ENCODE measurements at places on chromosomes 16 and 17.

GRCh38 chr16:46954562-46954961 lies 18.9 kb downstream of the DNAJA2 start:
- H3K27me3 ChIP-seq = no peaks in the 10 kb centered on the region
- peaks cover 8% of the 10 kb centered on the region for H3K4me1 ChIP-seq
- H3K4me3 ChIP-seq = no peak overlapping the region
- peaks cover 55% of the 10 kb centered on the region for H3K36me3 ChIP-seq
- no peak for DNase-seq
- no peak overlapping the region for H3K27ac ChIP-seq

- no peak overlapping the region for H3K4me3 ChIP-seq
- H3K4me1 ChIP-seq = peaks cover 40% of the 10 kb centered on the region
- no peak for DNase-seq
- peak overlapping the region; percentile 59 for H3K27ac ChIP-seq
- no peaks in the 10 kb centered on the region for H3K36me3 ChIP-seq
Measured at GRCh38 chr17:61136296-61136695, 263.3 kb upstream of the TBX2 start.

GRCh38 chr17:50731575-50732460 lies 12.4 kb downstream of the LUC7L3 start:
- peaks cover 70% of the 10 kb centered on the region for H3K4me1 ChIP-seq
- no peaks in the 10 kb centered on the region for H3K36me3 ChIP-seq
- no peak for DNase-seq
- peak overlapping the region; percentile 2 for H3K4me3 ChIP-seq

DNA sequence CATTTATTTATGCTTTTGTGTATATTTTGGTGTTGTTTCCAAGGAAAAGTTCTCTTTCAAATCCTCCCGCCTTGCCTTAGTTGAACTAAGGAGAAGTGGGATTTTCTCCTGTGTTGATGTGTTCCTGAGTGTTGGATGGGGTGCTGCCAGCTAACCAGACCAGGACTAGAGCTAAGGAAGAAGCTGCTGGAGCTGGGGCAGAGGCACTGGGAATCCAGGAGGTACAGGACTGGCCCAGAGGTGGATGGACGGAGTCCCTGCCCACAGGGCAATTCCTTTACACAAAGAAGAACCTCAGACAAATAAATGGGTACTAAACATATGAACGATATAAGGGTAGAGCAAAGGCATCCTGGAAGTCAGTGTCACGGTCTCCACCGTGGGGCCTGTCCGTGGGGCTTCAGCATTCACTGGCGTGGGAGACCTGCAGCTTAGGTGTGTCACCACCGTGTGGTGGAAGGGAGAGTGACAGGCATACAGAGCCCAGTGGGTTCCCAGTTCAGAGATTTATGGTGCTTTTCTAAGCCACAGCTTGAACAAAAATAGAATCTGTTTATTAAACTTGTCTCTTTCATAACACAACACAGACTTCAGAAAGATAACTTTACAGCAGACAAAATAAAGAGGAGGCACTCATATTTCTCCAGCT lies 270.7 kb downstream of the NTN1 start:
- no peaks in the 10 kb centered on the region for H3K27me3 ChIP-seq
- peaks cover 37% of the 10 kb centered on the region for H3K4me1 ChIP-seq
- DNase-seq = no peak
- no peak overlapping the region for H3K4me3 ChIP-seq
- no peak overlapping the region for H3K27ac ChIP-seq
- H3K36me3 ChIP-seq = no peaks in the 10 kb centered on the region

DNA sequence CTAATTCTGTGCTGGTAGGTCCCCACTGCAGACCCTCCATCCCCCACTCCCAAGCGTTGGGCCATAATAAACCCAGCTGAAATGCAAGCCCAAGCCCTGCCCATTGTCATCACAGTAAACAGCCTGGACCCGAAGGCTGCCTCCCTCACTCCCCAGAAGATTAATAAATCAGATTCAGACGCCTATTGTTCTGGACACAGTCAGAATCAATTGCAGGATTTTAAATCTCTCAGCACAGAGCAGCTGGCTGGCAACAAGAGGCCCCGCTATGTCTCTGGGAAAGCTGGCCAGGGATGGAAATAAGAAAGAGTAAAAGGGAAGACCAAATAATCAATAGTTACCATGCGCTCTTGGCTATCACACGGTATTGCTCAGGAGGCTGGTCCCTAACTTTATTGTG lies 93.9 kb downstream of the C17orf67 start:
- no peak overlapping the region for H3K4me3 ChIP-seq
- no peaks in the 10 kb centered on the region for H3K36me3 ChIP-seq
- no peaks in the 10 kb centered on the region for H3K4me1 ChIP-seq
- no peaks in the 10 kb centered on the region for H3K27me3 ChIP-seq
- no peak for DNase-seq

GRCh38 chr16:85308611-85309540 lies 196.6 kb upstream of the CIBAR2 start:
- no peaks in the 10 kb centered on the region for H3K36me3 ChIP-seq
- peaks cover 77% of the 10 kb centered on the region for H3K4me1 ChIP-seq
- H3K27ac ChIP-seq = peak overlapping the region; percentile 90
- H3K4me3 ChIP-seq = peak overlapping the region; percentile 75
- H3K27me3 ChIP-seq = no peaks in the 10 kb centered on the region

- H3K4me1 ChIP-seq = peaks cover 26% of the 10 kb centered on the region
- no peaks in the 10 kb centered on the region for H3K27me3 ChIP-seq
Measured at GRCh38 chr17:59846394-59847165, 46.2 kb downstream of the TUBD1 start.

GRCh38 chr17:65966072-65966695 lies 225.7 kb downstream of the CEP112 start:
- peaks cover 3% of the 10 kb centered on the region for H3K36me3 ChIP-seq
- H3K27me3 ChIP-seq = peaks cover 3% of the 10 kb centered on the region
- H3K4me1 ChIP-seq = no peaks in the 10 kb centered on the region
- no peak for DNase-seq
- H3K4me3 ChIP-seq = no peak overlapping the region
- H3K27ac ChIP-seq = no peak overlapping the region

GRCh38 chr17:1985686-1986085 lies 39.4 kb downstream of the RTN4RL1 start:
- no peak for DNase-seq
- no peaks in the 10 kb centered on the region for H3K4me1 ChIP-seq
- no peaks in the 10 kb centered on the region for H3K27me3 ChIP-seq
- H3K36me3 ChIP-seq = no peaks in the 10 kb centered on the region
- H3K27ac ChIP-seq = no peak overlapping the region

GRCh38 chr16:89383095-89384003 lies 107.0 kb downstream of the ANKRD11 start:
- no peaks in the 10 kb centered on the region for H3K36me3 ChIP-seq
- H3K4me1 ChIP-seq = peaks cover 92% of the 10 kb centered on the region
- peak overlapping the region; percentile 87 for H3K27ac ChIP-seq
- H3K4me3 ChIP-seq = peak overlapping the region; percentile 71
- no peaks in the 10 kb centered on the region for H3K27me3 ChIP-seq

GRCh38 chr17:44878627-44879221 lies 20.5 kb downstream of the EFTUD2 start:
- H3K4me3 ChIP-seq = no peak overlapping the region
- peak overlapping the region; percentile 11 for H3K27ac ChIP-seq
- H3K36me3 ChIP-seq = peaks cover 89% of the 10 kb centered on the region
- H3K4me1 ChIP-seq = peaks cover 8% of the 10 kb centered on the region
- no peak for DNase-seq

- H3K36me3 ChIP-seq = peaks cover 8% of the 10 kb centered on the region
- H3K27ac ChIP-seq = no peak overlapping the region
- no peak for DNase-seq
Measured at GRCh38 chr17:67528751-67529436, 151.8 kb downstream of the PITPNC1 start.

DNA sequence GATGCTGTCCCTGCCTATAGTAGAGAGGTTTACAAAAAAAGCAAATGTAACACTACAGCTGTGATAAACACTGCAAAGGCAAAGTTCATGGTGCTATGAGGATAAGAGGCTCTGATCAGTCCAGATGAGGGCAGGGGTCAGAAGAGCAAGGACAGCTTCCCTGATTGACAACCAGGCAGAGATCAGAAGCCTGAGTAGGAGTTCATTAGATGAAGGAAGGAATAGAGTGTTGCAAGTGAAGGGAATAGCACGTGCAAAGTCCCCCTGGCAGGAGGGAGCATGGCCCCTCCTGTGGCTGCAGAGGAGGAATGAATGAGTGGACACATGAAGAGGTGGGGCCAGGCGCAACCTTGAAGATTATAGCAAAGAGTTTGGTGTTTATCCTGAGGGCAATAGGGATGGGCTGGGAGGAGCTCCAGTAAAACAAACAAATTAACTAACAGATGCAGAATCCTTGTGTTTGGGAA lies 208.4 kb upstream of the IRX5 start:
- no peak for DNase-seq
- H3K27me3 ChIP-seq = peaks cover 26% of the 10 kb centered on the region
- H3K4me3 ChIP-seq = no peak overlapping the region
- H3K4me1 ChIP-seq = no peaks in the 10 kb centered on the region

GRCh38 chr16:47143677-47144558 lies at the start of gene NETO2:
Gene NETO2, minus strand, starts transcription at chr16:47143945. Its CDS starts 333 bp downstream, at chr16:47143612.
- H3K27me3 ChIP-seq = peaks cover 15% of the 10 kb centered on the region
- peaks cover 21% of the 10 kb centered on the region for H3K4me1 ChIP-seq
- peak within 1 kb of the TSS; percentile 88 for H3K4me3 ChIP-seq
- no peaks in the 10 kb centered on the region for H3K36me3 ChIP-seq
- peak; percentile 29 for DNase-seq

- peaks cover 6% of the 10 kb centered on the region for H3K36me3 ChIP-seq
- H3K27ac ChIP-seq = peak overlapping the region; percentile 62
- DNase-seq = no peak
- peaks cover 11% of the 10 kb centered on the region for H3K4me1 ChIP-seq
- no peak overlapping the region for H3K4me3 ChIP-seq
Measured at GRCh38 chr17:2202996-2203575, 100.5 kb downstream of the SMG6 start.

- H3K36me3 ChIP-seq = no peaks in the 10 kb centered on the region
- H3K27ac ChIP-seq = no peak overlapping the region
- no peak overlapping the region for H3K4me3 ChIP-seq
- H3K27me3 ChIP-seq = no peaks in the 10 kb centered on the region
Measured at GRCh38 chr17:83080579-83080857, 1.1 kb downstream of the METRNL start.

DNA sequence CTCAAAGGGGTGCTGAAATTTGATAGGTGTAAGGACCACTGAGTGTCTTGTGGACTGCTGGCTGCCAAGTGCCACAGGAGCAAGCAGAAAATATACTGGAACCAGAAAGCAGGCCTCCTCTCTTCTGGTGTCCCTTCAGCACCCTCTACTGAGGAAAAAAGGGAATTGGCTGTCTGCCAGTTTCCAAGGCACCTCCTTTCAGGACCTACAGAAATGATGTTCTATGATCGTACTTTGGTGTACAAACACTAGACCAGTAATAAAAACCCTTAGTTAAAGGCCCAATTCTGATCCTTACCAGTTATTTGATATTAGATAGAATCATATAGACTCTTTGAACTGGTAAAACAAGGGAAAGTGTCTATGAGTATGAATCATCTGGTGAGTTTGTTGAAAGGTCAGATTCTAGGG lies 35.8 kb upstream of the BCAS3 start:
- no peak overlapping the region for H3K4me3 ChIP-seq
- peak; percentile 48 for DNase-seq
- no peaks in the 10 kb centered on the region for H3K27me3 ChIP-seq

DNA sequence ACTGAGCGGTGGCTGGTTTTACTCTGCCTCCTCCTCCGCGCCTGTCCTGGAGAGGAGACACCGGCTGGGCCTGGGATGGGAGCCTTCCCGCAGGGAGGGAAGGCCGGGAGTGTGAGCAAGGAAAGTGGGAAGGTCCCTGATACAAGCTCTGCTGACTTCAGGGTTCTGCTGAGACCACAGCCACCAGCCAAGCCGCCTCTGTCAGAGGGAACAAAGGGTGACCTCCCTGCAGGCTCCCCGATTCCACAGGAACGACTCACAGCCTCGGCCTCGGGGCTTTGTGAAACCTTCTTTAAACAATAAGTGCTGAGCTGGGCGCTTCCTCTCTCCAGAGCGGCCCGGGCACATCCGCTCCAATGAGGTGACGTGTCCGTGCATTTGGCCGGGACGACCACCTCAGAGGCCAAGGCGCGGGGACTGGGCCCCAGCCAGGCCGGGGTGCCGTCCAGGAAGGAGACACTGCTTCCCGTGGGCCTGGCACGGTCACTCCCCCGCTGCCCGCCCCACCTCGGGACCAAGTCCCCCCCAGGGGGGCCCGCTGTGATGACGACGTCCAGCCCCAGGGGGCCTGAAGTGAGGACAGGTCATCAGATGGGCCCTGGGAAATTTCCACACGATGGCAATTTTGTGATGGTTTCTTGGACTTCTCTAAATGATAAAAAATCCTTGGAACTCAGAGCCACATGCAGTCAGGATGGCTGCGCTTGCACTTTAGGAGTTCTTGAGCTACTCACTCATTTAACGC lies 11.8 kb upstream of the CIBAR2 start:
- peaks cover 3% of the 10 kb centered on the region for H3K4me1 ChIP-seq
- peaks cover 2% of the 10 kb centered on the region for H3K27me3 ChIP-seq
- no peaks in the 10 kb centered on the region for H3K36me3 ChIP-seq
- DNase-seq = no peak

DNA sequence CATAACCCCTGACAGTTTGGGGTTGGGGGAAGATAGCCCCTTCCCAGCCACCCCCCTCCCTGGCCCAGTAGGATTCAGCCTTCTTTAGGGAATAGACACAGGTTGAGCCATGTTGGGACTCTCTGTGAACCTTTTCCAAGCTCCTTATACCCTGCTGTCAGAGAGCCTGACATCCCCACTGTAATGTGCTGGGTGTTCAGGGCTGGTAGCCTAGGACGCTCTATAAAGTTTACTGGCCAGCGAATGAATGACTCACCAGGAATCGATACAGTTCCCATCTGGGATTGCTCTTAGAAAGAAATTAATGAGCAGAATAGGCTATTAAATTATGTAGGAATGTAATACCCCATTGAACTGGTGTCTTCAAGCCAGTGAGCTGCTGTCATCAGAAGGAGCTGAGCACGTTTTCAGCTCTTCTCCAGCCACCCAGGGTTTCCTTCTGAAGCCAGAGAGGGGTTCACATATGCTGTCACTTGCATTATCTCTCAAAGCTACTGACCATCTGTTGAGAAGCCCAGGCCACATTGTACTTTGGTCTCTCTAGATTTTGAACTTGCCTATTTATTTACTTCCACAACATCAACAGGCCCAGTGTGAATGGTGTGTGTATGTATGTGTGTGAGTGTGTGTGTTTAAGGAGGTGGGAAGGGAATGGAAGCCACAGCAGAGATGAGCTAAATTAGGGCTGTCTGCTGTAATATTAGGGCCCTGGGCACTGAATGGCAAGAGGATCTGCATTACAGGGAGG lies 64.9 kb downstream of the SPACA3 start:
- H3K27ac ChIP-seq = no peak overlapping the region
- no peak overlapping the region for H3K4me3 ChIP-seq
